ENCODE measurements at places on chromosomes 12 and 14.

DNA sequence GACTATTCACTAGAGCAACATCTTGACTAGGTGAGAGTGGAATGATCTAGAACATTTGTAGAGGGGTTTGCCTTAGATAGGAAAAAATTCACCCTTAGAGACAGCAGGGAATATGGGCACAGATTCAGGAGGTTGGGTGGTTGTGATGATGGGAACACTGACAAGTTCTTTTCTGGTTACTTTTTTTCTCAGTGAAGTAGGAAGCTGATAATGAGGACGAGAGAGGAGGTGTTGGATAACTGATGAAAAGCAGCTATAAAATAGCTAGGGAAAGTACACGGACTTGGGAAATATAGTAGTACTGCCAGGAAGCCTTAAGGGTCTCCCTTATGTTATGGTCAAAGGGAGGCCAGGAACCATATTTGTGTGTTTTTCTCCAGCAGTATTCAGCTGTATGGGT, 250.5 kb downstream of the SSPN start:
- H3K36me3 ChIP-seq: no peaks in the 10 kb centered on the region
- no peak overlapping the region for H3K27ac ChIP-seq
- H3K4me1 ChIP-seq: no peaks in the 10 kb centered on the region
- no peak overlapping the region for H3K4me3 ChIP-seq

DNA sequence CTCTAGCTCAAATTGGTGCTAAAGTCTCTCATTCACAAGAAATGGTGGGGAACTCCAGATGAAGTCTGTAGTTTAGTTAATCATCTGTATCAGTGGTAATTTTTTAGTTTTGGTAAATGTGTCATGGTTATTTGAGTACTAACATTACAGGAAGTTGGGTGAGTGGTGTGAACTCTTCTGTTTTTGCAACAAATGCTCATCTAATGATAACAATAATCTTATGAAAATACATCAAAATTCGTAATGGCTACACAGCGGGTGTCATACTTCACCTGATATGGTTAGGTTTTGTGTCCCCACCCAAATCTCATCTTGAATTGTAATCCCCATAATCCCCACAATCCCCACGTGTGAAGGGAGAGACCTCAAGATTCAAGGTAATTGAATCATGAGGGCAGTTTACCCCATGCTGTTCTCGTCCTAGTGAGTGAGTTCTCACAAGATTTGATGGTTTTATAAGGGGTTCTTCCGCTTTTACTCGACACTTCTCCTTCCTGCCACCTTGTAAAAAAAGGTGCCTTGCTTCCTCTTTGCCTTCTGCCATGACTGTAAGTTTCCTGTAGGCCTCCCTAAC, 209.3 kb upstream of the FOXN3 start:
- H3K27ac ChIP-seq: peak overlapping the region; percentile 24
- H3K36me3 ChIP-seq: no peaks in the 10 kb centered on the region
- no peak for DNase-seq

DNA sequence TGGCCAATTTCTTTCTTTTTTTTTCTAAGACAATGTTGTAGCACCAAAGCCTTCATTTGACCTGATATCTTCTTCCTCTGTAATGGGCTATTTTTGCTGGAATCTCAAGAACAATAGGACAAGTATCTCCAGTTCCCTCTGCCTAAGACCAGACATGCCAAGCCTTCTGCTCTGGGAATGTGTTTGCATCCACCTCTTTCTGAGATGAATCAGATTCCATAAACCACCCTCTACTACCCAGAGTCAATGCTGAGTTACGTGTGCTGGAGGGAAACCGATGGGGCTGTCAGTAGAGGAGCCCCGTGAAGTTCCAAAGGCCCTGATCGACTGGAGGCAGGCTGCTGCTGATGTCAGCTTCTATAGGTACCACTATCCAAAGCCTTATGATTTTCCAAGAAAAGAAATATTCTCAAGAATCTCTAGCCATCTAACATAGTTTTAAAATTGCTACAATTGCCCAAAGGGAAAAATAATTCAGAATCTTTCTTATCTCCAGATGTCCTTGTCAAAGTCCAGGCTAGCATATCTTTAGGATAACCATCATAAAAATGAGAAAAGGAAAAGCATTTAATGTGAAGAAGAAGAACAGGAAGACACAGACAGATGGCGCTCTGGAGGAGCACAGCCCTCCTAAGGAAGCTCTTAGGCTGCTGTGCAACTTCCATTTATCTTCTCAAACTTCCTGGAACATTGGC, 101.9 kb downstream of the SLC8A3 start:
- no peak overlapping the region for H3K4me3 ChIP-seq
- H3K4me1 ChIP-seq: no peaks in the 10 kb centered on the region
- peaks cover 42% of the 10 kb centered on the region for H3K27me3 ChIP-seq
- DNase-seq: peak; percentile 13
- no peaks in the 10 kb centered on the region for H3K36me3 ChIP-seq

- no peaks in the 10 kb centered on the region for H3K36me3 ChIP-seq
- H3K27me3 ChIP-seq: no peaks in the 10 kb centered on the region
- no peak overlapping the region for H3K4me3 ChIP-seq
- H3K27ac ChIP-seq: no peak overlapping the region
These were observed 4.1 kb upstream of the RHOJ start for GRCh38 chr14:63200035-63200740.

DNA sequence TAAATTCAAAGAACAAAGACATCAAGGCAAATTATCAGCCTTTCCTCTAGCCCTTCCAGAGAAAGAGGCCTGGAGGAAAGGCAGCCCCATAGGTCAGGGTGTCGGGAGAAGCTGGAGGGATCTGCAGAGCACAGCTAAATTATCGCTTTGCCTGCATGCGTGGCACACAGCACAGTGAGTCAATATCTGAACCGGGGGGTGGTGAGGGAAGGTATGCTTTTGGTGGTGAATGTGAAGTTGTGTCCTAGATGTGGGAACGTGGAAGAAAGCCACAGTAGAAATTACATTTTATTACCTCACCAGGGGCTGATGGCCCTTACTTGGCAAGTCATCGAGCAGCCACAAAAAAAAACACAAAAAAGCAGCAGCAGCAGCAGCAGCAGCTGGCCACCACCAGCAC, 243.2 kb downstream of the EGLN3 start:
- H3K36me3 ChIP-seq: no peaks in the 10 kb centered on the region
- no peaks in the 10 kb centered on the region for H3K4me1 ChIP-seq
- H3K4me3 ChIP-seq: no peak overlapping the region

DNA sequence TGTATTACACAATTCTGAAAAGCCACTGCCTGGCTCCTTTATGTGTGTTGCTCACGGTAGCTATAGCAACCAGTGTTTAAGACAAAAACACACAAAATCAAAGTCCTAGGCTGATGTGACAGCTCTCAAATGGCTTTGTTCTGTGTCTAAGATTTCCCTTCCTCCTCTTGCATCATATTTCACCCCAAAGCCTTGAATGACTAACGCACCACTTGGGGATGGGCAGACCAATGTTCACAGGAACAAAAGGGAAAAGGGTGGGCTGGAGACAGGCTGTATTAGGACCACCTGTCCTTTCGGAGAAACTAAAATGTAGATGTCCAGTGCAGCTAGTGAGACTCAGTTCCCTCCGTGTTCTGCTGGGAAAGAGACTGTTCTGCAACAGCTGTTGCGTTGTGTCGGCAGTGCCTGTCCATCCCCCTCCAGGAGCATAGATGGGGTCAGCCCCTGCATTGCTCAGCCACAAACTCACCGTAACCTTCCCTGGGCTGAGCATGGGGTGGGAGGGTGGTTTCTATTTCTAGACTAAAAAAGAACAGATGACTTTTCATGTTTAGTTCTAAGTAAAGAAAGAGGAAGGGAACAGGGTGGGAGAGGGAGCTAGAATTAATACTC, 26.8 kb upstream of the DAAM1 start:
- no peak overlapping the region for H3K4me3 ChIP-seq
- H3K27me3 ChIP-seq: peaks cover 4% of the 10 kb centered on the region
- no peaks in the 10 kb centered on the region for H3K36me3 ChIP-seq
- H3K4me1 ChIP-seq: no peaks in the 10 kb centered on the region

GRCh38 chr12:87196321-87196720, 832.9 kb downstream of the C12orf50 start:
- no peak overlapping the region for H3K4me3 ChIP-seq
- no peaks in the 10 kb centered on the region for H3K27me3 ChIP-seq
- no peaks in the 10 kb centered on the region for H3K36me3 ChIP-seq
- no peak overlapping the region for H3K27ac ChIP-seq
- H3K4me1 ChIP-seq: no peaks in the 10 kb centered on the region

GRCh38 chr12:82524641-82525040, 162.1 kb upstream of the TMTC2 start:
- no peak overlapping the region for H3K4me3 ChIP-seq
- no peaks in the 10 kb centered on the region for H3K27me3 ChIP-seq
- H3K36me3 ChIP-seq: no peaks in the 10 kb centered on the region
- peak overlapping the region; percentile 99 for H3K27ac ChIP-seq
- no peak for DNase-seq

DNA sequence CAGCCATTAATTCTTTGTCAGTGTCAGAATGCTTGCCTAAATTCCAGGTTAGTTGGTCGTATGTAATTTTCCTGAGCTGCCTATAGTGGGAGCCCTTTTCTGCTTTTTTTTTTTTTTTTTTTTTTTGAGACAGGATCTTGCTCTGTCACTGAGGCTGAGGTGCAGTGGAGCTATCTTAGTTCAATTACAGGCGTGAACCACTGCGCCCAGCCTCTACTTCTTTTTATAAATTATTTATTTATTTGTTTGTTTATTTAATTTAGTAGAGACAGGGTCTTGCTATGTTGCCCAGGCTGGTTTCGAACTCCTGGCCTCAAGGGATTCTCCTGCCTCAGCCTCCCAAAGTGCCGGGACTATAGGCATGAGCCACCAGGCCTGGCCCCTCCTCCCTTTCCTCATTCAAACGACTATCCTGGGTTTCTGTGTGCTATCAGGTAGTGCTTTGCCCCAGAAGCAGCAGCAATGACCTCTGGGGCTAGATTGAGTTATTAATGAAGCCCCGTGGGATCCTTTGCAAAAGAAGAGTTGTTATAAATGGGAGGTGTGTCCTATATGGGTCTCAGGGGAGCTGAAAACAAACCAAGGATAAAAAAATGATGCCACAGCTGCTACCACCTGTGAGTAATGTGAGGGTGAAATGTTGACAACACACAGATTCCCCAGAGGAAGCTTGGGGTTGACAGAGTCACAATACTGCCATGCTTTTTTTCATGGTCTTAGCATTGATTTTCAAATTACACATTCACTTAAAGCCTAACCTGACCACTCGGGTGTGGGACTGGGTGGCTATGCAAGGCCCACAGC, 34.6 kb upstream of the NFKBIA start:
- no peak for DNase-seq
- no peaks in the 10 kb centered on the region for H3K4me1 ChIP-seq
- H3K36me3 ChIP-seq: no peaks in the 10 kb centered on the region

All from mesenchymal stem cell (in vitro differentiated cells and primary cell).